ENCODE measurements at places on chromosomes 7 and 10. TPM values are rescaled to one million over a fixed set of nuclear protein-coding genes. Genes with fewer than 3 reads are reported as not detected.

- no peak for DNase-seq
Observed at GRCh38 chr10:1658658-1659057, 78.7 kb downstream of the ADARB2 start.

GRCh38 chr10:72334196-72334824 lies 20.4 kb downstream of the DNAJB12 start:
- DNase-seq, result no peak

The OGDHL gene
- 41.4 TPM for polyA plus RNA-seq

- no peak for DNase-seq
Observed at GRCh38 chr7:36306222-36306621, 83.4 kb upstream of the ANLN start.

GRCh38 chr7:69516238-69516820 lies 81.9 kb upstream of the AUTS2 start:
- DNase-seq, result no peak

DNA sequence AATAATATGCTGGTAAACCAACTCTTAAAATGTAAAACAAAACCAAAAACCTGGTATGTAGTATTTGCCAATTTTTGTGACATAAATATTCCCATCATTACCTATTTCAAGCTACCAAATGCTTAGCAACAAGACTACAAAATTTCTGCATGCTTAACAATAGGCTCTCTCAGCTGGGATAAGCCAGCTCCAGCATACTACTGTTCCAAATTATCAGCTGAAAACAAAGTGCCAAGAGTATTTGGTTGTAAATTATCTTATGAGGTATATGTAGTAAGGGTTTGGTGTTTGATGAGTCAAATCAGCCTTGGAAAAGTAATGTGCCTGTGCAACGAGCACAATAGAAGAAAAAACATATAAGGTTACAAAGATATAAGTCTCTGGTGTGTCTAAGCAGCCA lies 263.2 kb downstream of the HGF start:
- DNase-seq, result no peak

DNA sequence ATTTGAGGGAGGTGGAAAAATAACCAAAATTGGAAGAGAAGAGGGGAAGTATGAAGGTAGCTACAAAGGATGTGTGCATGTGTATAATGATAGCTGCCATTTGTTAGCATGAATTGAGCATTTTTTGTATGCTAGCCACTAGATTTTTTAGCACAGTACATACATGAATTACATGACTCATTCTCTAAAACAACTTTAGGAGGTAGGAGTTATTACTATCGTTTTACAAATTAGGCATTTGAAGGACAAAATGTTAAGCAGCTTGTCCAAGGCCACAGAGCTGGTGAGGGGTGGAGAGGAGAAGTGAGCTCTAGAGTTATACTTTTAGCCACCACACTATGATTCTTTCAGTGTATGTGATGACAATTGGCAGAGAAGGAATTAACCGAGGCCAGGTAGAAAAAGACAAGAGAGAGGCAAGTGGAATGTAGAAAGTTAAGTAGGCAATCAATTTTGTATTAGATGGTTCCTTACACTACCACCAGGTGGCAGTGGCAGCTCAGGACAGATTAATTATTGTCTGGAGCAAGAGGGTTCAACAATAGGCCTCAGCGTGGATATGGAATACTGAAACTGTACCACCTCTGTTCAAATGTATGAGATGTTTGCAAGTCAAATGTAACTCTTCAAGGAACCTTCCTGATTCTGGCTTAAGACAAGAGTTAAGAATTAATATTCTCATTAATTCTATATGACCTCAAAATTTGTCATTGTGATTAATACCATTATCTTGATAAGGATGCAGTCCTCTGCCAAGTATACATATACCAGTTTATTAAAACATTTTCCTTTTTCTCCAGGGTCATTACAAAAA lies 128.0 kb downstream of the MBL2 start:
- no peak for DNase-seq

DNA sequence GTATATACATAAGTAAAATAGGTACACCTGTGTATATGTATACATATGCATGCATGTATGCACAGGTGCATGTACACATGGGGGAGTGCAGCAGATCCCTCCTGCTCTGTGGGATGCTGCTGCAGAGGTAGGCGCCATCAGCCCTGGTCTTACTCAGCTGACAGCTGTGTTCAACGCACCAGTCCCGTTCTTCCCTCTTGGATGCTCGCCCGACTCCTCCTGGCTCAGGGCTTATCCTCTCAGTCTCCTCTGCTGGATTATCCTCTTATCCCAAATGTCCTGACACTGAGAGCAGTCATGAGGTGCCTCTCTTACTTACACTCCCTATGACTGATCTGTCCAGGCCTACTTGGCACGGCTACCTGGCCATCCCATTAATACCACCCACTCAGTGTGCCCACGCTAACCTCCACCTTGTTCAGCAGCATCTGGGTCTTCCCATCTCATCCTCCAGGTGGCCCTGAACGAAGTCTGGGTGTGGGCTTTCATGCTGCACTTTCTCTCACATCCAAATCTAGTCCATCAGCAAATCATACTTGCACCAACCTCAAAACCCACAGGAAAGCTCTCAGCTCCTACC lies 357.1 kb downstream of the TCERG1L start:
- DNase-seq, result no peak

The DRGX gene
- not detected for polyA plus RNA-seq

The ABCB1 gene
- polyA plus RNA-seq, result 21.1 TPM

GRCh38 chr7:70539617-70540016 lies 592.3 kb upstream of the GALNT17 start:
- DNase-seq, result no peak

DNA sequence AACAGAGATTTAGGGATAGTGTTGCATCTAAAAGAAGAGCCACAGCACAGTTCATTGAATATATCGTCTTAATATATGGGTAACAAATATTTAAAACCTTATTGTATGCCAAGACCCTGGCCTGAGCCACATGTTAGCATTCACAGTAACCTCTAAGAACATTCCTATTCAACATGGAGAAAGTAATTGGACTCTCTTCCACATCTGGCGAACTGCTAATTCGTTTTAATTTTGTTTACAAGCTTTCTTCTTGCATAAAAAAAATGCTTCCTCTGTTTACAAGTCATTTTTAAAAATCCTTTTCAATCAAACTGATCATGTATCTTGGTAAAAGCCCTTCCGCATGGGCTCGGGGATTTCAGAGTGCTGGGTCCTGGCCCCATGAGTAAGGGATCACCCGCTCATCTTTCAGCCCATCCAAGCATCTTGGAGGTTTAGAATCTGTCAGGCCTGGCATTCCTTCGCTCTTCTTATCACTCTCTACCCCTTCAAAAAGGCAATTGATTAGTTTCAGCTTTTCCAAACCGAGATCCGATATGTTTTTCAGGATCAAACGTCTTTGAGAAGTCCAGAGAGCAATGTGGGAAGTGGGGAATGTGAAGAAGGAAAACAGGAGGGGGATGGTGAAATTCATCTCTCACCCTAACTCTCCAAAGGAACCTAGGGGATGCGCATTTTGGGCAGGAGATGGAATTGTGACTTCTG lies 7.3 kb downstream of the TWIST1 start:
- no peak for DNase-seq

- DNase-seq, result no peak
Observed at GRCh38 chr7:146146831-146147486, 30.4 kb downstream of the CNTNAP2 start.

The INHBA gene
- 5.1 TPM for polyA plus RNA-seq

- no peak for DNase-seq
Observed at GRCh38 chr10:1515121-1515779, 222.1 kb downstream of the ADARB2 start.

- DNase-seq, result no peak
Observed at GRCh38 chr10:60114765-60115586, 208.6 kb upstream of the CCDC6 start.

GRCh38 chr7:99733448-99733847 lies 1.5 kb downstream of the CYP3A7 start:
- DNase-seq, result no peak

DNA sequence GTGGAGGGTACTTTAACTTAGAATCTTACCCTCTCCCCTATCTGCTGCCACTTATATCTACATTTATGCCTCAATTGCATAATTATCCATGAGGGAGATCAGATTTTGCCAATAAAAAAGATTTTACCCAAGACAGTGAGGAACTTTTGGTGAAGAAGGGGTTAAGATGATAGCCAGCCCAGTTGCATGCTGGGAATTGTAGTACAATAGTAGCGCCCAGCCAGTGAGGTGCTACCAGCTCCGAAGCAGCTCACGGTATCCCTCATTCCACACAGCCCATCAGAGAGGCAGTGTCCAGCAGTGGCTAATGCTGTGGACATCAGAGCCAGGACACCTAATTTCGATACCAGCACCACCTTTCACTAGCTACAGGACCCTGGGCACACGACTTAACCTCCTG lies 5.9 kb upstream of the LGI1 start:
- DNase-seq, result no peak

The ANK3 gene
- polyA plus RNA-seq, result 159 TPM

DNA sequence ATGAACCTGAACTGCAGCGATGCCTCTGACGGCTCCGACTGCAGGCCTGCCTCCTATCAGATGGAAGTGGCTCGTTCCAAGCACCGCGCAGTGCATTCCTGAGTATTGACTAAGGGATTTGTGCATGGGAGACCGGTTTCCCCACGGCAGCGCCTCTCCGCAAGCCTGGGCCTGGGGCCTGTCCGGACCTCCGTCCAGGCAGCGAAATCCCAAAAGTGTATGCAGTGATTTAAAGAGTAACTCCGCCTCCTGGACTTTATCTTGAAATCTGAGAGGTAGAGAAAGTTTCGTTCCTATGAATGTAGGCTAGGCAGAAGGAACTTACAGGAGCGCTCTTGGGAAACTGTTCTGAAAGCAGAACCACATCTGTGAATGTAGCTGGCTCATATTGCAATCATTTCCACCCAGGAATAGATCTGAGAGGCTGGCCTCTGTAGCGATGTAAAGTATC lies 106.2 kb upstream of the CELF2 start:
- DNase-seq, result peak; percentile 56

DNA sequence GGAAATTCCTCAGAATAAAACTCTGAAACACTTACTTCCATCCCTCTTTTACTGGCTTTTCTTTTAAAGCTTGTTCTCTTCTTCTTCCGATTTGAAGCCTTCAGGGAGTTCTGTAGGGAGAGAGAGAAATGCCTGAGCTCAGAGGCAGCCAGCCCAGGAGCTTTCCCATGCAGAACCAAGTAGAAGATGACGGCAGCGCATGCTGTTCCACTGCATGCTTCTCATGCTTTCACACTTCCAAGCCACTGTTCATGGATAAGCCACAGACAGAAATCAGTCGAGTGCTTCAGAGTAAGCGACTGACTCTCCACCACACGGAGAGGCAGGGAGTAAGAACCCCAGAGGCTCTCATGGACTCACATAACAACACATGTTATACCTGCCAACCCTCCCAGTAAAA lies 237.3 kb downstream of the DGKI start:
- no peak for DNase-seq

GRCh38 chr10:104103956-104104355 lies 18.0 kb upstream of the SFR1 start:
- no peak for DNase-seq

The PON1 gene
- 1.2 TPM for polyA plus RNA-seq

DNA sequence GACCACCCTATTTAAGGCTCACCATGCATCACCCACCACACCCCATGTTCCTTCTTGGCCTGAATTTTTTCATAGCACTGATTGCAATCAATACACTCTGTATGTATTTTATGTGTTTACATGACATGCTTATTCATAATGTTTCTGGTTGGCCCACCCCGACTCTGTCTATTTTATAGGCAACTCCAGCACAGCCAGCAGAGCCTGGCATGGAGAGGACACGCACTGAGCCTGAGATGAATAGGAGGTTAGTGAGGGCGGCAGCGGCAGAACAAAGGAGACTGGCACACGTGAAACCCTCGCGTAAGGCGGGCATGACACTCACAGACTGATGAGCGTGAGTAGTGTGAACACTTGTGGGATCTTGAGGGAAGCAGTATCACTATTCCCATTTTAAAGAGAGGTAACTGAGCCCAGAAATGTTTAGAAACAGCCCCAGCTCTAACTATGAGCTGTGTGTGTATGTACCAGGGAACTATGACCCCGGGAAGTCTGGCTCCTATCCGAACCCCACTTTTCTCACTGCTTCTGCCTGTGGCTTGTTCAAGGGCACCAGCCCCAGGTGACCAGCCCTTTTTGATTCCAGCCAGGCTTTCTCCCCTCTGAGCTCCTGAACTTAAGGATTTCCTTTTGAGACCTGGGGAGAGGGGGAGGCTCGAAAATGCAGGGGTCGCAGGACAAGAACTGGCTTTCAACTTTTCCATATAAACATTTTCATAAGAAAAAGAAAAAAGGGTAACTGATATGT lies 113.3 kb downstream of the ARHGAP22 start:
- DNase-seq, result no peak

The TAS2R41 gene
- polyA plus RNA-seq, result not detected

- DNase-seq, result no peak
Observed at GRCh38 chr10:17586821-17587234, 30.3 kb downstream of the HACD1 start.

The MACC1 gene
- polyA plus RNA-seq, result 9.8 TPM

DNA sequence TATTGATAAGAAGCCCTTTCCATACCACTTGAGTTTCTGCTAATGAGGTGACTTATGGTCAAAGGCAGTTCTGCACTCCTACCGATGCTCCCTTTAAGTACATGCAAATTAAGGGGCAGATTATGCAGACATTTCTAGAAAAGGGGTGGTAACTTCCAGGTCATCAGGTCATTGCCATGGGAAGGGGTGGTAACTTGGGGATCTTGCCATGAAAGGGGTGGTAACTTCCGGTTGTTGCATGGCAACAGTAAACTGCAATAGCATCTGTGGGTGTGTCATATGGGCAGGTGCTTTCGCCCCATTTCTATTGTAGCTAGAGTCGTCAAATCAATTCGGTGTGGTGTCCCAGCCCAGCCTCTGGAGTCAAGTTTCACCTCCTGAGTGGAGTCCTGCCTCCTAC lies 150.9 kb downstream of the UBE2H start:
- no peak for DNase-seq

The SPDYE6 gene
- 1.3 TPM for polyA plus RNA-seq

DNA sequence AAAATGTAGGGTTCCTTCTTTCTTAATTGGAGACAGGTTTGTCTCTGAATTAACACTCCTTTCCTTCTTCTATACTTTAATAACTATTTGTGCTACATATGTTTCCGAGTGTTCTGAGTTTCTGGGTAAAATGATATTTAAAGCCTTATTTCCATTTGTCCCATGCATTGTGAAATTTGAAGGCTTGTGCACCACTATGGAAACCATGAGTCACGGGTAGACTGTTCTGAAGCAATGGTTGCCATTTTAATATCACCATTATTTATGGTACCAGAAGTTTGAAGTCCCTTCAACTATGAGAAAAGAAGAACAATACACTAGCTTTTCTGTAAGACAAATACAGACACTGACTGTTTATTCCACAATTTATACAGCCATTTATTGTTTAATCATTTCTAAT lies 44.7 kb upstream of the ZEB1 start:
- no peak for DNase-seq

GRCh38 chr10:121157998-121158397 lies 306.8 kb downstream of the WDR11 start:
- no peak for DNase-seq
